ENCODE measurements at places on chromosomes 7 and 10.

DNA sequence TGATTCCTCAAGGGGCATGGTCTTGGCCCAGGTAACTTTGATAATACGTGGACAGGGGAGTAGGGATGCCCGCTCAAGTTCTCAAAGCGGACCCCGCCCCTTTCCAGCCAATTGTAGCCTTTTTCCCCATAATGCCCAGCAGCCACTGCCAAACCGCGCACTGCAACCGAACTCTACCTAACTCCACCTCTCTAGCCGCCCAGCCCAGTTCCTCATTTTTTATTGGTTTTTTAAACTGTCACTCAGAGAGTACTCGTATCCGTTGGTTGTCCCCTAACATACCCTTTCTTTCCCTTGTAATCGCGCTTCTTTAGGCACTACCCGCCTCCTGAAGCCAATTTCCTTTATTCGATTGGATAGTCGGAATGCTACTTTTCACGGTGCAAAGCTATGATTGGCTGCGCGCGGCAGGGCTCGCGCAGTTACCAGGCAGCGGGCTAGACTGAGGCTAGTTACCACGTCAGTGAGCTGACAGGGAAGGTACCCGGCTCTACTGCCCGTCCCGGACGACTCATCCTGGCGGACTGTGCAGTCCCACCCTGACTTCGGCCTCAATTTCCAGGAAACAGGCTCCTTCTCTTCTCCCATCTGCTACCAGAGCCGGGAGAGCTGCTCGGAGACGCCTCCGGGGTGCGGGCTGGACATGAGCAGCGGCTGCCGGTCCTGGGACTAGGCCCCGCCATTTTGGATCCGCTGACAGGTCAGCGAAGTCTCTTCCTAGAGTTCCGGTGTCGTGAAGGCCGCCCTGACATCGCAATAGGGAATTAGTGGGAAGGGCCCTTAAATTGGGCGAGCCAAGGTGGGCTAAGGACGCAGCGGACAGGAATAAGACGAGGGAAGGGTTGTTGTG lies at the start of gene GBF1:
Gene GBF1, plus strand, starts transcription at position 451 of the 850 bp plus-strand sequence. CDS start 13,407 bp downstream, outside the sequence.
- DNase-seq: peak; percentile 95
- H3K27me3 ChIP-seq: peaks cover 15% of the 10 kb centered on the region
- peaks cover 48% of the 10 kb centered on the region for H3K4me1 ChIP-seq
- peaks cover 18% of the 10 kb centered on the region for H3K36me3 ChIP-seq
- H3K4me3 ChIP-seq: peak within 1 kb of the TSS; percentile 99
- H3K27ac ChIP-seq: peak within 1 kb of the TSS; percentile 89

GRCh38 chr7:39507866-39508551 lies 58.2 kb upstream of the YAE1 start:
- peak overlapping the region; percentile 71 for H3K27ac ChIP-seq

DNA sequence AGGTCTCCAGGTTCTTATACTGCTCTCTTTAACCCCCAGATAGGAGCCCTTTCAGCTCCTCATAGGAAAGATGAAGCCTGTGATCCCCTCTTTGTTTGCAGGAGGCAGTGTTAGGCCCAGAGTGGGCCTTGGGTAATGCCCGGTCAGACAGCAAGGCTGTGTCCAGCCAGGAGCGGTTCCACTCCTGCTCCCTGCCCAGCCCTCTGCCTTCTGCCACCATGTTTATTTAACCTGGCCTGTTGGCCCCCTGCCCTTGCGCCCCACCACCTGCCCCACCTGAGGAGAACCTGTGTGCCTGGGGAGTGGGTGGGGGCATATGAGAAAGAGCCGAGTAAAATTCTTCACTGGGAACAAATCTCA lies 24.3 kb downstream of the CDH23 start:
- H3K27ac ChIP-seq: no peak overlapping the region
- DNase-seq: no peak
- no peak overlapping the region for H3K4me3 ChIP-seq
- H3K36me3 ChIP-seq: no peaks in the 10 kb centered on the region
- no peaks in the 10 kb centered on the region for H3K4me1 ChIP-seq

GRCh38 chr10:48806342-48806741 lies 121.7 kb downstream of the WDFY4 start:
- H3K4me1 ChIP-seq: peaks cover 58% of the 10 kb centered on the region
- H3K36me3 ChIP-seq: peaks cover 7% of the 10 kb centered on the region

DNA sequence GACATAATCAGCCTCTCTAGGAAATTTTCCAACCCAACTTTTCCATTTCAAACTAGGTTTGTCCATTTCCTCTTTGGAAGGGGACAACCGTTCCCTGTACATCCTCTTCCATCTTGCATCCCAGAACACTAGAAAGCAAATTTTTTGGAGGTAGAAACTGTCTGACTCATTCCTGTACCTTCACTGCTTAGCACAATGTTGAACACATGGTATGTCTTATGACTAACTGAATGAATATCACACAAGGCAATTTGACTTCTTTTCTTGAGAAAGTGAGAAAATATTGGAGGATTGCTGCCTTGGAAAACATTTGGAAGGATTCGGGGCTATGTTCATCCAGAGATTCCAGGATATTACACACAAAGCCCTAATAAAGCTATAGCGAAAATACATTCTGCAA lies 289.1 kb downstream of the FGFR2 start:
- no peak overlapping the region for H3K27ac ChIP-seq
- no peaks in the 10 kb centered on the region for H3K27me3 ChIP-seq
- no peaks in the 10 kb centered on the region for H3K4me1 ChIP-seq
- no peak for DNase-seq
- H3K4me3 ChIP-seq: no peak overlapping the region
- no peaks in the 10 kb centered on the region for H3K36me3 ChIP-seq

Measured in activated CD8-positive, alpha-beta T cell treated with anti-CD3 and anti-CD28 coated beads, Interleukin-2, amount 10 ng/mL, durations not matched to agents 7 days and 5 days (primary cell).